ENCODE measurements at places on chromosomes 6 and 20.
A peak's percentile ranks its signal among the peaks of the same experiment; 100 is the strongest.

- no peak for DNase-seq
Observed at GRCh38 chr6:25750906-25751305, 3.6 kb upstream of the SLC17A4 start.

- DNase-seq = no peak
Observed at GRCh38 chr20:63397946-63398450, 36.8 kb upstream of the CHRNA4 start.

DNA sequence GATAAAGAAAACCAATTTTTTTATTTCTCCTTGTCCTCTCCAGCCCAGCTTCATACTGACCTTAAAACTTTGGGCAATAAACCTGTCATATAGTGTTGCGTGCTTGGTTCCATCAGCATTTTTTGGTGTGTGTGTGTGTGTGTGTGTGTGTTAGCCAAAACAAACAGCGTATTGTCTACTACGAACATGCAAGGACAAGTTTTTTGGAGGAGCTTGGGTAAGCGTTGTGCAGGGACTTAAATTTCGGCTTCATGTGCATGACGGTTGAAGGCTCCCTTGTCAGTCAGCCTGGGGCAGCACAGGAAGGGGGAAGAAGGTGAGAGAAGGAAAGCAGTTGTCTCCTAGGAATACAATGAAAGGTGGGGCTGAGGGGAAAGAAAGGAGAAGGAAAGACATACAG, 62.0 kb upstream of the PAX1 start:
- DNase-seq = no peak

DNA sequence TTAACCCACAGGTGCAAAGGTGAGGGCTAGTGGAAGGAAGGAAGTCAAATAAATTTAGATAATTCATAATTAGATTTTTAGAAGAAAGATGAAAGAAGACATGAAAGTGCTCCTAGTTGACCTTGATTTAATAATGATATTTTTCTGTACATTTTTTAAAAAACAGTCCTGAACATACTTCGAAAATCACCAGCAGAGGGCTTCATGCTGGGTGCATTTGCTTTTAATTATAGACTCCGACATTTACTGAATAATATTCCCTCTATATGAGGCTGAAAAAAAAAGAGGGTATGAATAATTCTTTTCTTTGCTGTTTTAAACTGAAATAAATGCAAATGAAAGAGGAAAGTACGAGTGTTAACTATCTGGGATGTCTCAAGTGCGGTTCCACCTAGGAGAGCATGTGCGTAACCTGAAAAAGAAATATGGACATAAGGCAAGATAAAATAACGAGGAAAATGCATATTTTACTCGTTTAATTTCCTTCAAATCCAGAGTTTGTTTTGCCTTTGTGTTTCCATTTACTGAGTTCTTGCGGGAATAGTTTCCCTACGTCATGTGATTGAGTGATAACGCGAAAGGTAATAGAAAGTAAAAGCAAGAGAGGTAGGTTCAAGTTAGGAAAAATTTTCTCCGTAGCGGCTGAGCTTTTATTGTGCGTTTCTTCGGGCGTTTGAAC, 3.1 kb upstream of the TFAP2B start:
- DNase-seq = no peak

DNA sequence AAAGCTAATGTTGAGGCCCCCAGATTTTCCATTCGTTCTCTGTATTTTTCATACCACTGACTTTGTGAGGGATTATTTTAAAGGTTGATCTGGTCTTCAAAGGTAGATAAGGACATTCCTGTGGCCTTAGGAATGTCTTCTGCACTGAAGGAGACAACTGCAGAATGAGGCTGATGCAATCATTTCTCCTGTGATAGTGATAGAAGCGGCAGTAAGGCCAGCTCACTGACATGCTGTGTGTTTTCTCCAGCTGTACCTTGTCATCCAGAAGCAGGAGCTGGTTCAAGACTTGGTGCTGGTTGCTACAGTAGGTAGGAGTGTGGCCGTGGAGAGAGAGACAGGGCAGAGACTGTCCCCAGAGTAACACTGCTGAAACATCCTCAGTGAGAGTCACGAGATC, 53.8 kb downstream of the DCBLD1 start:
- no peak for DNase-seq

GRCh38 chr6:30463242-30463641, 26.1 kb upstream of the HLA-E start:
- no peak for DNase-seq

GRCh38 chr6:44649365-44650025, 262.0 kb downstream of the CDC5L start:
- DNase-seq = no peak

DNA sequence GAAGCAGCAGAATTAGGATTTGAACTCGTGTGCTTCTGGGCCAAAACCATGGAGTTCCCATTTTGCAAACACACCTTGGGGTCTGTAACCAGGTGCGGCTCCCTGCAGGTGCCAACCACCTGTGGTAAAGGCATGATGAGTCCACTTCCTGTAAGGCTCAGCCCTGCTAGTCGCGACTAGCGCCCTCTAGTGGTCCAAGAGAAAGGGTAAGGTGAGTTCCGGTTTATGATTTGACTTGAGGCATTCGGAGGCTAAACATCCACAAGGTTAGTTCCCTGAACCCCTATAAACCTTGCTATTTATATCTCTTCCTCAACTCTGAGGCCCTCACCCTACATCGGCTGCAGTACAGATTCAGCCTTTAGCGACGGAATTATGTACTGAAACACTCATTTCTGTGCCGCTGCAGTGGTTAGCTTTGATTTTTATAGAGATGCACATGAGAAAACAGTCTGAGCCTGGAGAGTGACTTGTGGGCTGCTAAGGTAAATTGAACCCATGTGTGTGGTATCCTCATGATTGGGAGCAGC, 173.4 kb downstream of the PLCB1 start:
- DNase-seq = peak; percentile 67

DNA sequence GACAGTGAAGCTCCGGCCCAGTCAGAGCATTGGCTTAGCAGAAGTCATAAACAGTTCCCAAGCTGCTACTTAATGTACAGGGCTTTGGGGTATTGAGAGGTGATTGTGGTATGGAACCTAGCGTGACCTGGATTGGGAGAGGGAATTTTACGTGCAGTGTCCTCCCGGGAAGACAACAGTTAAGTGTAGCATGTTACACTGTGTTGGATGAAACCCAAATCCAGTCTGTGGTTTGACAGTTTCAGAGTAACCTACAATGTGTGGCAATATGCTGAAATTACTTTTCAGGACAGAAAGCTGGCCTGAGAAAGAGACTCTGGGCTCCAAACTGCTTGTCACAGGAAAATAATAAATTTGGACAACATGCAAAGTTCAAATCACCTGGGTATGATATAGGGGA, 28.1 kb upstream of the RALGAPA2 start:
- DNase-seq = no peak

DNA sequence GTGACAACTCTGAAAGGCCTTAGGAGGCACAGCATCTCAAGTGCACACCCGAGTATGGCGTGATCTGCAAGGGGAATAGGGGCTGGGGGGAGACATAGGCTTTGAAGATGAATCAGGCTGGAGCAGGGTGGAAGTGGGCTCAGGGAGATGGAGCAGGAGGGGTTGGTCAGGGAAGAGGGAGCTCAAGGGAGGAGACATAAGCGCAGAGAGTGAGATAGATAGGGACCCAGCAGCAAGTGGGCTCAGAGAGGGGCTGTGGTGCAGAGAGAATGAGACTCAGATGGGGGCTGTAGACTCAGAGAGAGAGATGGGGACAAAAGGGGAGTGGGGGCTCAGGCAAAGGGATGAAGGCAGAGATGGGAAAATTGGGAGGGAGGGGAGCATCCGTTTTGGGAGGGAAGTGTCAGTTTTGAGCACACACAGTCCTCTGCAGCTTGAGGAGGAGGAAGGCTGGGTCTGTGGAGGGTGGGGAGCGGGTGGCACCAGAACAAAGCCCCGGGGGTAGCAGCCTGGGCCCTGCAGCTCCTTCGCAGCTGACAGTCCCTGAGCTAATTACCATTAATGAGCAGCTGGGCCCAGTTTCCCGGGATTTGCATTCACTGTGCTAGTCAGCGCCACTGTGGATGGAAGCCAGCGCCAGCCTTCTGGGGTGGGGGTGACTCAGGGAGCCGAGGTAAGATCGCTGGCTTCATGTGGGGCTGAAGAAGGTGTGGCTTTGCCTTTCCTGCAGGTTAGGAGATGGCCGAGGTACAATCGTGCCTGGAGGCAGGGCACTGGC, 18.7 kb downstream of the SRXN1 start:
- no peak for DNase-seq

- DNase-seq = no peak
Observed at GRCh38 chr20:33124261-33124660, 43.7 kb upstream of the BPIFA2 start.

DNA sequence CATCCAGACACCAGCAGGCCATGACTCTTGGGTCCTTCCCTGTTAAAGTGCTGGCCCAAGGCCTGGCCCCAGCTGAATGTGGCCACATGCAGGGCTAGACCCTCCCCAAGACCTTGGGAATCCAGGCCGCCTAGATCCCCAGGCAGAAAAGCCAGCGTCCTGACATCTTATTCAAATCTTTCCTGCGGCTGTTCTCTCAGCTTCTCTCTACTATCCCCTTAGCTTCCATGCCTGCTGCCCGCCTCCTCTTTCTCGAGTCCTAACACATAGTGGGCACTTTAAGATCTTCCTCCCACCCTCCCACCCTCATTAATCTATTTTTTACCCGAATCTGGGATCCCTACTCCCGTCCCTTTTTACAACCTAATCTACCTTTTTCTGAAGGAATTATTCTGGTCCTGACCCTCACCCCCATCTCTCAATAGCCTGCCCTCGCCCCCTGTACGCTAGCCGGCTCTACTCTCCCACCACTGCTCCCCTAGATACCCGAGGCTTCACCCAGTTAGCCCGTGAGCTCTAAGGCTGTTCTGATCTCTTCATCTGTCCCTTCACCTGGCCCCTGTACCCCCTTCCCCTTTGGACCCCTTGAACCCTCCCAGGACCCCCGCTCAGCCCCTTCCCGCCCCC, at the start of gene CCHCR1:
TSS of gene CCHCR1 (minus strand) at position 290 of the 627 bp plus-strand sequence. CDS start at position 88, 202 bp downstream.
- DNase-seq = no peak

DNA sequence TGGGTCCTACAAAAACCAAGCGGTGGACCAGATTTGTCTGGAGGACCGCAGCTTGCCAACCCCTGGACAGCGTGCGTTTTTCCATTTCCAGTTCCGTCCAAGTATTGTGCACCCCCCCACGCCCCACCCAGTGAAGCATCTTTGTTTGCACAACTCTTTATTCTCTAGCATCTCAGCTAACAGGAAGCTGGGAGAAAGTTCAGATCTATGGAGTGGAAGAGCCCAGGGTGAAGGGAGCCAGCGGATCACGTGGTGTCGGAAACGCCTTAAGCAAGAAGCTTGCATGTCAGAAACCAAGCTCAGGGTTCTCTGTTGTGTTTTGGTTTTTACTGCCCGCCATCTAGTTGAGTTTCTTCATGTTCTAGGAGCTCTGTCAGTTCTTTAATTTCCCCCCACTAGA, 29.9 kb downstream of the ARID1B start:
- no peak for DNase-seq

DNA sequence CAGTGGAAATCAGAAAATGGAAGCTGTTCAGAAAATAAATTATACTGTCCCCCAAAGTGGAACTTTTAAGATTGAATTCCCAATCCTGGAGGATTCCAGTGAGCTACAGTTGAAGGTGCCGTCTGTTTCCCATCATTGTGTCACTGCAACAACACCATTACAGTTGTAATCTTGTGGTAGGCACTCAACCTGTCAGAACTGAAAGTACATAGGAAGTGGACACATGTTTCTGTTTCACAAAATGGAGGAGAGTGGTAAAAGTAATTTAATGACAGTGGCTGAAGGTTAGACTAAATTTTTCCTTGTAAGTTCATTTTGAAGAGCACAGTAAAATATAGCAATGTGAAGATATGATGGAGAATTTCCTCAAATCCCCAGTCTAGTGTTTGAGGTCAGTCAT, 70.0 kb downstream of the CD109 start:
- no peak for DNase-seq

DNA sequence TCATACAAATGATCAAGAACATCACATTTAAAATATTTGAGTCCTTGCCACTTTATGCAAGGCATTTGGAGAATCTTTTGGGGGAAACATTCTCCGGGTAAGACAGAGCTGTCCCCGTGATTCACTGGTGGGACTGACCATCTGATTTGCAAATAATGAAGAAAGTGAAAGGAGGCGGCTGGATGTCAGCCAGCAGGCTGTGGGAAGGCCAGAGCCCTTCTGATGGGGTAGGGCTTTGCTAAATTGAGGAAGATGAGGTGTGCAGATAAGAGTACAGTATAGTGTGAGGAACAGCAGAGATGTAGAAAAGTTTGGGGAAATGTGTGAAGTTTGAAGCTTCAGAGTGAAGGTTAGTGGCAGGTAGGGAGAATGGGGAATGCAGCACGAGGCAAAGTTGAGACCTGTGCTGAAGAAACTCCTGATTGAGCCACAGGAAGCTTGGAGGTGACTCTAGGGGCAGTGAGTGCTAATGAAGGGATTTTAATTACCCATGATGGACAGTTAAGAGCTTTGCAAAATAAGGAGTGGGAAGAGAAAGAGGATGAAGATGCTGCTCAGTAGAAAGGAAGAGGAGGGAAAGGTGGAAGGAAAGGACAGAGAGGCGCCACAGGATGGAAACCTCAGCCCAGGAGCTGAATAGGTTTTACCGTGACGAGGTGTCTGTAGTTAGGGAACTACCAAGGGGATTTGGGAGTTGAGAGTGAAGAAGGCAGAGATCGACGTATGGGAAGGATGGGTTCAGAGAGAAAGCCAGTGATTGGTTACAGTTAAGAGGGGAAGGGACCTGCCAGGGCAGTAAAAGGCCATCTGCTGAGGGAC, 68.7 kb downstream of the SNX9 start:
- no peak for DNase-seq

GRCh38 chr6:157991067-157991432, 9.4 kb downstream of the SYNJ2 start:
- DNase-seq = no peak

DNA sequence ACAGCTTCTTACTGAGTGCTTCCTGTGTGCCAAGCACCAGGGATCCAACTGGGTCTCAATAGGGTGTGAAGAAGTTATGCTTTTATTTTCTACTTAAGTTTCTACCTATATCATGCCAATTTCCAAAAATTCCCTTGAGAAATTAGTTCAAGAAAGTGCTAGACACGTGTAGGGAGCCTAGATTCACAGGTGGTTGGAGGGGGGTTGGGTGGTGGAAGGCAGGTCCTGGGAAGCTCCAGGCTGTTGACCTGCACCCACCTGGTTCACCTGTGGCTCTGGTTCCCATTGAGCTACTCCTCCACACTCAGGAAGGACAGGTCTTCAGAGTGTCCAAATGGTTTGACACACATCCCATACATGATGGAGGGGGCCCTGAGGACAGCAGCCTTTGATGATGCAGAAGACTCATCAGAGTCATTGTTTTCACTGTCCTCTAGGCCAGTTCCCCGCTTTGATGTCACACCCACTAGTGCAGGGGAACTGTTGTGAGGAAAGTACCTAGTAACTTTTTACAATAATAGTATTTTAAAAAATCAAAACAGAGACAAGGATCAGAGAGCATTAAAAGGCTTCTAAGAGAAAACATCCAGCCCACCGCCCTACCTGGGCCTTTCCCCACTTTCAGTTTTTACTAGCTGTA, 39.8 kb upstream of the MYL9 start:
- no peak for DNase-seq

- no peak for DNase-seq
Observed at GRCh38 chr6:10794239-10794638, 44.1 kb downstream of the MAK start.

GRCh38 chr6:166584155-166584554, 2.3 kb downstream of the RAMACL start:
- no peak for DNase-seq

- DNase-seq = no peak
Observed at GRCh38 chr6:147117011-147117410, 87.2 kb upstream of the STXBP5 start.

Measured in central memory CD4-positive, alpha-beta T cell (primary cell).